Aorta (tissue), 5 donors: ENCODE measurements at places on chromosomes 2 and 18. TPM values are rescaled to one million over a fixed set of nuclear protein-coding genes. Genes with fewer than 3 reads are reported as not detected.

DNA sequence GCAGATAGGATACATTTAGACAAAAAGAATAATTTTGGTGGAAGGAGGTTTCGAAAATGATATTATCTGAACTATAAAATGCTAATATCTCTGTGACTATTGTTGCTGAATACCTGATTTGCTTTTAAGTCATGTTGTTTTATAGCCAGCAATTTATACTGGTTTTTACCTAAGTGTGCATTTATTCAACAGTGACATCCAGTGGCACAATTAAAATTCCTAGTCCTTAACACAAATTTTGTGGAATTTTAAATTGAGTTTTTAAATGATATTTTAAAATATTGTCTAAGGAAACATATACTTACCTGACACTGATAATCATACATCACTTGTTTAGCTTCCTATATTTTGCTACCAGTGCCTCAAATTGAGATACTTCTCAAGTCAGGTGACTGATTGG, 144.8 kb downstream of the ARHGAP28 start:
- no peak for DNase-seq

DNA sequence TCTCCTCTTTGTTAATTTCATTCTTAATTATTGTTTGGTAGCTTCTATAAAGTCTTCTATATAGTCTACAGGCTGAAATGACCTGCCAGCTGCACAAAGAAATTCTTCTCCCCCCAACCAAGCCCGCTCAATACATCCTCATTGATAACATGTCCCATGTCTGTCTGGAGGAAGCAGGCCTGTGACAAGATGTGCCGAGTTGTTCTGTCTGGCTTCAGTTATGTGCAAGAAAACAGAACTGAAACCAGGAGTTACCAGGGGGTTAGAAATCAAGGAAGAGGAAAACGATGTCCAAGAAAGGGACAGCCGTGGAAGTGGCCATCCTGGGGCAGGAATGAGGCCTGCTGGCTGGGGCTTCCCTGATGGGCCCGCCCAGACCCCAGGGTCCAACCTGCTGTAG, 57.6 kb downstream of the MTCL1 start:
- no peak for DNase-seq

DNA sequence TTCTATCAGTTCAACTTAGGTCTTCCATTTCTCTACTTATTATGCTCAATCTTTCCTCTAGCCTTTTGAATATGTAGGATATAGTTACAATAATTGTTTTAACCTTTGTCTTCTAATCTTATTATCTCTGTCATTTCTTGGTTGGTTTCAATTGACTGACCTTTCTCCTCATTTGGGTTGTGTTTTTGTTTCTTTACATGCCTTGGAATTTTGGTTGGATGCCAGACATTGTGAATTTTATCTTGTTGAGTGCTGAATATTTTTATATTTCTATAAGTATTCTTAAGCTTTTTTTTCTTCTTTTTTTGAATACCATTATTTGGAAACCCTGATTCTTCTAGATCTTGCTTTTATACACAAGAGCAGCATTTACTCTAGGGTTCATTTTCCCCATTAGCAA, 30.7 kb upstream of the TMEM247 start:
- no peak for DNase-seq

GRCh38 chr2:170121689-170122088, 56.3 kb upstream of the MYO3B start:
- no peak for DNase-seq

DNA sequence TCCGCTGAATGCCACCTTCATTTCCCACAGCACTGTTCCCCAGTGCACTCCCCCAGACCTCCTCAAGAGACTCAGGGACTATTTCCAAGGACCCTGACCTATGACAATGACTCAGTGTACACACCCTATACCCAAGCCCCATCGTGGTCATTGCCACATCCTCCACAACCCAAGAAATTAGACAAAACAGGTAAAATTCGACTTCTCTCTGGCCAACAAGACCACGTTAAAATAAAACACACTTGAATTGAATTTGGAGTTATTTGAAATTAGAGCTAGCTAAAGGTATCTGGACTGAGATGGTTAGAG, 126.4 kb upstream of the NCK2 start:
- DNase-seq: no peak

DNA sequence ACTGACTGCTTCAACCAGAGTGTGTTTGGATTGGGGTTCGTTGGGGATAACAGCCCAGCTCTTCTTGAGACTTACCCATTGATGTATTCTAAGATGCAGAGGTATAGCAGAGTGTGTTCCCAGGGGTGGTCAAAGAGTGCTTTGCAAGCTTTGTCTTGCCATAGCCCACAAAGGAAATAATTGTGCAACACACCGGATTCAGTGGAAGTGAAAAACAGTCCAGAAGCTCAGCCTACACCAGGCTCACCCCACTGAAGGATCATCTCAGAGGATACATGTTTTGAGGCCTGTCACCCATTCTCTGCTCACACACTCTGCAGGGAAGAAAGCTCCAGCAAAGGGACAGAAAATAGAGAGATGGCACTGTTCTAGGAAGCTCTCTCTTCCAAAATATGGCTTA, 9.6 kb downstream of the CACNB4 start:
- no peak for DNase-seq

- DNase-seq: no peak
Measured at GRCh38 chr2:22279541-22279940, 1105.4 kb upstream of the KLHL29 start.

DNA sequence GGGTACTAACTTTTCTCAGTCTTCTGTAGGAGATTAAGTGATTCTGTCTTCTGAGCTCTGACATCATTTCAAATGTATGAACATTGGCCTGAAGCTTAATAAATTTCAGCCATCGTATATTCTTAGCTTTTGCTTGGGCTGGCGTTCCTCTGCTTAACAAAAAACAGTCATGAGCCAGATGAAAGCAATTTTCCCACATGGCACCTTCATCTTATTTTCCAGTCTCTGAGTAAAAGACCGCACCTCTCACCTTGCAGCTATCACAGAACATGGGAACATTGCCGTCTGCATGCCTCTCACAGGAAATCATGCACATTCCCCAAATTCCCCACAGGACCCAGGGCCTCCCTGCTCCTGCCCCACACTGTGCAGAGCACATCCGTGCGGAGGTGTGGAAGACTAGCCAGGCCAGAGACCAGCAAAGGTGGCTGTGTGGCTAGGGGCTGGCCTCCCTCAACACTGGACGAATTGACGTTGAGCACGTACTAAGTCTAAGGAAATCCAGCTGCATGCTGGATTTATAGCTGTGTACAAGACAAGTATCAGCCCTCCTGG, 531.8 kb upstream of the ID2 start:
- DNase-seq: no peak

DNA sequence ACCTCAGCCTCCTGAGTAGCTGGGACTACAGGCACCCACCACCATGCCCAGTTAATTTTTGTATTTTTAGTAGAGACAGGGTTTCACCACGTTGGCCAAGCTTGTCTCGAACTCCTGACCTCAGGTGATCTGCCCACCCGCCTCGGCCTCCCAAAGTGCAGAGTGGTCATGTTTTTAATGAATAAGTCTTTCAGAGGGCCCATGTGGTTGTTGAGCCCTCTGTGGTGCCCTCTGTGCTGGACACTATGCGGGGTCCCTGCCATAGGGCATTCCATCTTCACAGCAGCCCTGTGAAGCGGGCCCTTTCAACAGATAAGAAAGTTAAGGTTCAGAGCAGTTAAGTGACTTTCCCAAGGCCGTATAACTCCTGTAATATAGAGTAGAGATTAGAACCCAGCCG, 25.9 kb downstream of the MYO7B start:
- no peak for DNase-seq

DNA sequence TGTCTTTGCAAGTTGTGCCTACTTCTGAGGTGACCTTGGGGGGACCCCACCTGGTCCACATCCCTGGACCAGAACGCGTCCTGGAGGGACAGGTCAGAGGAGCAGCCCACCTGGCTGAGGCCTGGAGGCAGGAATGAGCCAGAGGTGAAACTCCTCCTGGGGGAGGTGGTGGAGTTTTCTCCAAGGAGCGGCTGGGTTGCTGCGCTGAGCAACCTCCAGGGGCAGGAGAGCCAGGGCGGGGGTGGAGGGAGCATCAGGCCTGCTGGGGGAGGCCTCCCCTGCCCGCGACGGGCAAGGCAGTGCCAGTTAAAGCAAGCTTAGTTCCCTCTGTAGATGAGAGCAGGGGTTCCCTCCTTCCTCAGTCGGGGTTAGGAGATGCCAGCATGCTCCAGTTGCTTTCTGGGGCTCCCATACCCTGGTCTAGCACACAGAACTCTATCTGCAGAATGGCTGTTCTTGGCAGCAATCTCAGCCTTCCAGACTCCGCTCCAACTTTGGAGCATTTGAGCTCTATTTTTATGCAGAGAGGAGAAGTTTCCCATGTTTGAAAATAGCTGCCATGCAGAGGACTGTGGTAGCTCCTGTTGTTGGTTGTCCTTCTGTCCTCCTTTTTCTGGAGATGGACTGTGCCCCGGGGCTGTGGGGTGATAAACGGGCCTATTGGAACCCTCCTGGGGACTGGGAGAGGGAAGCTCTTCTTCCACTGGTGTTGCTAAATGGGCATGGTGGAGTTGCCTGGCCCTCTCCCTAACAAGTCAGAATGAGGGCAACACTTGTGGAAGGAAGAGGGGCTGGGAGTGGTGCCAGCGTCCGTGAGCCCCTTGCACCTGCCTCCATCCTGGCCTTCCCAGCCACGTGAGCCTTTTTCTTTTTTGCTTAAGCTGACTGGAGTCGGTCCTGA, 39.1 kb downstream of the B3GNT2 start:
- DNase-seq: no peak

GRCh38 chr2:156191527-156191926, 141.0 kb downstream of the NR4A2 start:
- no peak for DNase-seq

GRCh38 chr2:40550085-40550484, 98.2 kb upstream of the SLC8A1 start:
- no peak for DNase-seq

DNA sequence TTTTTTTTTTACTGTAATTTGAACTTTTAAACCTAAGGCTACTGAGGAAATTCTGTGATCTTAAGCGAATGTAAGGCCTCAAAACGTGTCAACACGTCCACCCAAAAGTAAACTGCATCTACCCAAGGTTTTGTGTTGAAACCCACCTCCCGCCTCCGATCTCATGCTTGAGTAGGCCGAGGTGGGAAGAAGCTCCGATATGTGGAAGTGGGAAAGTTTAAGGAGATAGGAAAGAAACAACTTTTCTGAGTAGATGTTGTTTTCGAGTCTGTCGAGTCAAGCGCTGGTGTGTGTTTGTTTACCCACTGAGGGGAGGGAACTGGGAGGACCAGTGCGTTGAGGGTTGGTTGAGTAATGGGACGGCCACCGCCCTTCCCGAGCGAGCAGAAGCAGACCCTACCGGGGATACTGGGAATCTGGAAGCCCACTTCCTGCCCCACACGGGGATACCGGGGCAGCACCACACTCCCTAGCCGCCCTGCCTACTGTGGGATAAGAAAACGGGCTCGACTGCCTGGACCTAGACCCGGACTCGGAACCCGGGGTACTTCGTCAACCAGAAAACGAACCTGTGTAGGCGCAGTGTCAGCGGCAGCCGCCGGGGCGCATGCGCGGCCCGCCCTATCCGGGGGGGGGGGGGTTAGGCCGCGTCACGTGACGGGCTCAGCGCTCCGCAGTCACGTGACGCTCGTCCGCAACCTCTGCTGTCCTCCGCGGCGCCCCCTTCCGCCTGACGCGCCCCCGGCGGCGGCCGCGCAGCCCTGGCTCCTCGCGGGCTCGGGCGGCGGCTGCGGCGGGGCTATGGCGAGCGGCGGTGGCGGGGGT, at the start of gene RETREG2:
TSS of gene RETREG2 (plus strand) at position 724 of the 825 bp plus-strand sequence. CDS start at position 802, 78 bp downstream.
- DNase-seq: peak; percentile 94

- no peak for DNase-seq
Measured at GRCh38 chr2:187826023-187826422, 271.8 kb upstream of the TFPI start.

DNA sequence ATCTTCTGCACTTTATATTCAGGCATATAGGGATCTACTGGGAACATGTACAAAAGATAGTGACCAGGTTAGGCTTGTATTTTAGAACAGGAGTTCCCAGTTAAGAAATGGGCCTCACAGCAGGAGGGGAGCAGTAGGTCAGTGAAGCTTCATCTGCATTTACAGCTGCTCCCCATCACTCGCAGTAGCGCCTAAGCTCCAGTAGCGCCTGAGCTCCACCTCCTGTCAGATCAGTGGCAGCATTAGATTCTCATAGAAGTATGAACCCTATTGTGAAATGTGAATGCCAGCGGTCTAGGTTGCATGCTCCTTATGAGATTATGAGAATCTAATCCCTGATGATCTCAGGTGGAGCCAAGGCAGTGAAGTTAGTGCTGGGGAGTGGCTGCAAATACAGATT, 224.4 kb upstream of the CYRIA start:
- no peak for DNase-seq

GRCh38 chr2:20378891-20379519, 28.4 kb upstream of the PUM2 start:
- DNase-seq: peak; percentile 92

DNA sequence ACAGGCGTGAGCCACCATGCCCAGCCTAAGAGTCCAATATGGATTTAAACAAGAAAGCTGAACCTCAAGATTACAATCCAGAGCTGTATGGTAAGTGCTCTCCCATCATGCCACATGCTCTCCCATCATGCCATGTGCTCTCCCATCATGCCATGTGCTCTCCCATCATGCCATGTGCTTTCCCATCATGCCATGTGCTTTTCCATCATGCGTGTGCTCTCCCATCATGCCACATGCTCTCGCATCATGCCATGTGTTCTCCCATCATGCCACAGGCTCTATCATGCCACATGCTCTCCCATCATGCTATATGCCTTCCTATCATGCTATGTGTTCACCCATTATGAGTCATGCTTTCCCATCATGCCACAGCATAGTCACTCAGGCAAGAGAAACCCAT, 20.7 kb downstream of the ADD2 start:
- no peak for DNase-seq

- no peak for DNase-seq
Measured at GRCh38 chr2:46601328-46601963, 122.1 kb downstream of the TMEM247 start.

- no peak for DNase-seq
Measured at GRCh38 chr2:201795607-201796477, 10.5 kb upstream of the CDK15 start.

DNA sequence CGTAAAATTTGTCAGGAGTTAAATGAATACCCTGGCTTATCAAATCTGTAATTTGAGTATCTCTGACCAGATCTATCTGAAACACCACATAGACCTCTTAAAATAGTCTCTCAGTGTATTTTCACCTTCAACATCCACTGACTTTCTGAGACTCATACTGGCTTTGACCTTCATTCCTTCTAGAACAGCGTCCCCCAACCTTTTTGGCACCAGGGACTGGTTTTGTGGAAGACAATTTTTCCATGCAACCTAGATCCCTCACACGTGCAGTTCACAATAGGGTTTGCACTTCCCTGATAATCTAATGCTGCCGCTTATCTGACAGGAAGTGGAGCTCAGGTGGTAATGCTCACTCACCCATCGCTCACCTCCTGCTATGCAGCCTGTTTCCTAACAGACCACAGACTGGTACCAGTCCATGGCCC, 3.2 kb downstream of the NBAS start:
- DNase-seq: no peak

The CNTNAP5 gene
- total RNA-seq: not detected

The ZFP36L2 gene
- 180 TPM for total RNA-seq

The AGBL5 gene
- total RNA-seq: 15.0 TPM

The ZNF892 gene
- 8.3 TPM for total RNA-seq

The BCL2 gene
- total RNA-seq: 23.7 TPM

The LONRF2 gene
- 10.3 TPM for total RNA-seq

The STPG4 gene
- 0.90 TPM for total RNA-seq
